ENCODE measurements at places on chromosomes 7 and 10.

DNA sequence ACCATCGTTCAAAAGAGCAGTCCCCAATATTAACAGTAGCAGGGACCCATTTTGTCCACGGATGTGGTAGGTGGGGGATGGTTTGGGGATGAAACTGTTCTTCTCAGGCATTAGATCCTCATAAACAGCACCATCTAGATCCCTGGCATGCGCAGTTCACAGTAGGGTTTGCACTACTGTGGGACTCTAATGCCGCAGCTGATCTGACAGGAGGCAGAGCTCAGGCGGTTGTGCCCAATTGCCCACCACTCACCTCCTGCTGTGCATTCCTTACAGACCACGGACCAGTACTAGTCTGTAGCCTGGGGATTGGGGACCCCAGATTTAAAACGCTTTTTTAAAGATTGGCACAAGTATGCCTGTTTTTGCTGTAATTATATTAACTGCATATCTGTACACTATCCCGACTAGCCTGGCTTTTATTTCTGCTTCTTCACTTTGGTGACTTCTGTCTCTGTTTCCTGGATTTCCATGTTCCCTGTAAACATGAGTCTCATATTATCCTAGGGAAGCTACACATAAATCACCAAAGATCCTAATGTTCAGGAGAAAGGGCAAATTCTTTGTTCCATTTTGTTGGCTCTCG is 163.3 kb upstream of the AKR1E2 start:
- DNase-seq: no peak

GRCh38 chr7:147182874-147183273 is 1066.3 kb downstream of the CNTNAP2 start:
- DNase-seq: no peak

DNA sequence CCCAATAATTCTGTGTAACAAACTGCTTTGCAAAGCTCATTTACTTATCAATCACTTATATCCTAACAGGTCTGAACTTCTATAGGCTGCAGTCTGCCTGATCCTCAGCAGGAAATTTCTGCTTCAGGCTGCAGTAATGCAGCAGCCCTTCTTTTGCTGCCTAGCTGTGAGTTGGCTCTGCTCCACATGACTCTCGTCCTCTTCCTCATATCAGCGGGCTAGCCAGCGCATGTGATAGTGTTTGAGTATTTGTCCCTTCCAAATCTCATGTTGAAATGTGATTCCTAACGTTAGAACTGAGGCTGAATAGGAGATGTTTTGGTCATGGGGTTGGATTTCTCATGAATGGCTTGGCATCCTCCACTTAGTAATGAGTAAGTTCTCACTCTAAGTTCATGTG is 387.8 kb downstream of the SEMA3D start:
- DNase-seq: no peak

DNA sequence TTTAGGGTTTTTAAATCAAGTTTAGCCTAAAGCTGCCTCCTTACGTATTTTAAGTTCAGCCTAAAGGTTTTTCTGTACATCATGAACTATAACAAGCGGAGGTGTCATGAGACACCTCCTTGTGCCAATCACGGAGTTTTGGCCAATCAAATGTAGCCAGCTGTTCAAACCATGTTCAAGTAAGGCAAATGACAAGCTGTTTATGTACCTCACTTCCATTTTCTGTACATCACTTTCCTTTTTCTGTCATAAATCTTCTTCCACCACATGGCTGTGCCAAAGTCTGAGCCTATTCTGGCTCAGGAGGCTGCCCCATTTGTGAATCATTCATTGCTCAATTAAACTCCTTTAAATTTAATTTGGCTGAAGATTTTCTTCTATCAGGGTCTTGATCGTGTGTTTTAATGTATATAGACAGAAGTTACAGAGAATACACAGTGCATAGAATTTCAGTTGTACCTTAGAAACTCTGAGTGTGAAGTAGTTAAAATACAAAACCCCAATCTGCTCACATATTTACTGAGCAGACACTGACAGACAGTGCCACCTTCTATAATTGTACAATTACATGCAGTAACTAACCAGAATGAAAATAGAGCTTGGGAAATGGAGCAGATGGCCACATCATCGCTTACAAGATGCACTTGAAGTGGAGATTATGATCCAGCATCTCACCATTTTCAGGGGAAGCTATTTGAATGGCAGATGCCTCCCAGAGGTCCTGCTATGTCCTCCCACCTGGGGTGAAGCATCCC is 76.9 kb upstream of the LANCL2 start:
- DNase-seq: peak; percentile 70

- peak; percentile 29 for DNase-seq
Measured at GRCh38 chr10:11724938-11725776, 17.0 kb upstream of the ECHDC3 start.

GRCh38 chr10:43809211-43809930 is 160.7 kb upstream of the ZNF32 start:
- DNase-seq: no peak

GRCh38 chr10:118832241-118832651 is 77.5 kb upstream of the CACUL1 start:
- no peak for DNase-seq

- no peak for DNase-seq
Measured at GRCh38 chr10:86071145-86071544, 295.4 kb downstream of the GRID1 start.

DNA sequence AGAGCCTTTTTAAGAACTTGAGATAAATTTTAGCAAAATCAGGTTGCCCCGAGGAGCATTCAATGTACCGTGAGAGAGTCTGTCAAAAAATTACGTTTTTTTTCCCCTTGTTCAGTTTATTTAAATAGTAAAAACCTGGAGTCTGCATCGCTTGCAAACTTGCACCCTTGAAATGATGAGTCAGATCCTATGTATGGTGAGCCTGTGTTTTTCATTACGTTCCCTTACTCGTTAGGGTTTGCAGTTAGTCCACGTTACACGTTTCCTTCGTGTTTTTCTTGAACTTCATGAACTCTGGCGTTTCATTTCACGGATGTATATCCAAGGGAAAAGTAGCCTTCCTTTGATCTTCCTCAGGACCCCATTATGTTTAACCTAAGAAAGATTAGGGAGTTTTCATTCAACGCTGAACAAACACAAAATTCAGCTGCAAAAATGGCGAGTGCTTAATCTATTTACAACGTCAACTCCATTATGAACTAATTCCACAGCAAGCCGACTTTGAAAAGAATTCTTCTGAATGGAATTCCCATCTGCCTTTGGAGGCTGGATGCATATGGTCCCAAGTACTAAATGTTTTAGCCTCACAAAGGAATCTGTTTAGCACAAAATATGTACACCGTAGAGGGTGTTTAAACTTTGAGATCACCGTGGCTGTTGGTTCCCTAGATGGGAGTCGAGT is 182.4 kb downstream of the MYOF start:
- DNase-seq: no peak

Measured in NCI-H446 treated with DMSO at 0.1 percent for 48 hours (cell line).